ENCODE measurements at places on chromosomes 7 and 10.

GRCh38 chr7:2139004-2139699 lies 93.6 kb downstream of the MAD1L1 start:
- DNase-seq: no peak

GRCh38 chr7:29352041-29352440 lies 157.5 kb downstream of the CHN2 start:
- no peak for DNase-seq

DNA sequence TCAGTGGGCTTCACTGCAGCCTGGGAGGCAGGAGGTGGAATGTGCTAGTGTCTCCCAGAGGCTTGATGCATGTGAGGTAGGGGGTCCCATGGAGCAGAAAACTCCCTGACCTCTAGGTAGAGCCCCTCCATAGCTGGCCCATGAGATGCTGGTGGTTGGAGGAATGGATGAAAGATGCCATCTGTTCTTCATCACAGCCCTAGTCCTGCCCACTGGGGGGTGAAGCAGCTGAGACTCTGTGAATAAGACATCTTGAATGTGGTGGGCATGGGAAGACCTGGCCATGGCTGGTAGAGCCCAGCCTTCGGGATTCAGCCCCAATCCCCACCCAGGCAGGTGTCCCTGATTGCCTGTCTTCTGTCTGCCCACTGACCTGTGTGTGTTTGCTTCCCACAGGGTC lies 92.5 kb downstream of the COL13A1 start:
- DNase-seq: no peak

DNA sequence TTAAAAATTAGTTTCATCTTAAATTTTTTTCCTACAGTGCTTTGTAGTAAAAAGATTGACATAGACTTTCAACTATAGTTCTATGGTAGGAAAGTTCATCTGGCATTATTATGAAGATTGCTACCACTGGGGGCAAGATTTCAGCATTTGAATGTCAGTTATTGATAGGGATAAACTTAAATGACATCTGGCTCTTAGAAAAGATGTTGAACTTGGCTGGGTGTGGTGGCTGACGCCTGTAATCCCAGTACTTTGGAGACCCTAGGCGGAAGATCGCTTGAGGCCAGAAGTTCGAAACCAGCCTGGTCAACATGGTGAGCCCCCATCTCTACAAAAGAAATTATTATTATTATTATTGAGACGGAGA lies 1.4 kb upstream of the TRA2A start:
- DNase-seq: no peak

- DNase-seq: no peak
Measured at GRCh38 chr10:93378997-93379730, 103.0 kb downstream of the MYOF start.

DNA sequence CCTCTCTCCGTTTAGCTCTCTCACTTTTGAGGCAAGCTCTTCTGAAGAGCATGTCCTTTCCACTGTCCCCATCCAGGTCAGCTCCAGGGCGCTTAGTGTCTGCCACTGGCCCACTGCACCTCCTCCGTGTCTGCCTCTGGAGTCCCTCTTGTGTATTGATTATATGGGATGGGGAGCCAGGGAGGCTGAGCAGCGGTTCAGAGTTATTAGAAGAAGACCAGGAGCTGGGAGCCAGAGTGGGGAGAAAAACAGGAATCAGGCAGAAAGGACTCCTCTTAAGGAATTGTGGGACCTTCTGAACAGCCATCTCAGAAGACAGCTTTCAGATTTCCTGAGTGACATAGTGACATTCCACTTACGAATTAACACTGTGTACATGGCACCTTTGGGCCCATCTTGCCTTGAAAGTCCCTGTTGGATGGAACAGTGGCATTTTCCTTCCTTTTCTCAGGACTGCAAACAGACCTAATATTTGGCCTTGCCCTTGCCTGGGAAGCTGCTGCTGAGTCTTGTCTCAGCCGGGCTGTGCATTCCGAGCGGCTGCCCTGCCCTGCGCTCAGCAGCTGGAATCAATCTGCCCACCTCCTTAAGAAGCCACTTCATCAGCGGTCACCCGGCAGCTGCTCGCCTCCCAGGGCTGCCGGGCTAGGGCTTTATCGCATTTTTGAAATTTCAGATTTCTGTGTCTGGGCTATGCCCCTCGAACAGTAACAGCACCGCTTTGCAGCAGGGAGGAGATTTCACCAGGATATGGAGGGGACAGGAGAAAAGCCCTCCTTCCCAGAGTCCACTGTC lies 81.1 kb upstream of the PRKG1 start:
- no peak for DNase-seq

- no peak for DNase-seq
Measured at GRCh38 chr7:151683615-151684407, 164.1 kb upstream of the RHEB start.

All from stimulated activated CD4-positive, alpha-beta T cell treated with anti-CD3 and anti-CD28 coated beads, Interleukin-1b, Interleukin-23, amount 100 ng/mL, for 1 hour (primary cell).